Activated CD8-positive, alpha-beta T cell treated with anti-CD3 and anti-CD28 coated beads, Interleukin-2, amount 10 ng/mL, durations not matched to agents 7 days and 5 days (primary cell): ENCODE measurements at places on chromosomes 16 and 17.
A peak's percentile ranks its signal among the peaks of the same experiment; 100 is the strongest.

DNA sequence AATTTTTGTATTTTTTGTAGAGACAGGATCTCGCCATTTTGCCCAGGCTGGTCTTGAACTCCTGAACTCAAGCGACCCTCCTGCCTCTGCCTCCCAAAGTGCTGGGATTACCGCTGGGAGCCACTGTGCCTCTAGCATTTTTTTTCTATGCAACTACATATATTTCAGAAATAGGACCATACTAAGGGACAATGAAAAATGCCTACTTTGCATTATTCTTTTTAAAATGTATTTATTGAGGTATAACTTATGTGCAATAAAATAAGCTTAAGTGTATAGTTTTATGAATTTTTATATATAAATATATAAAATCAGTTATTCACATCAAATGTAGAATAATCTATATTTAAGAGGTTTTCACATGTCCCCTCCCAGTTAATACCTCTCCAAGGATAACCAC lies 38.1 kb downstream of the KATNIP start:
- no peak for DNase-seq

- no peak for DNase-seq
Measured at GRCh38 chr16:74902161-74902560, 82.8 kb downstream of the WDR59 start.

DNA sequence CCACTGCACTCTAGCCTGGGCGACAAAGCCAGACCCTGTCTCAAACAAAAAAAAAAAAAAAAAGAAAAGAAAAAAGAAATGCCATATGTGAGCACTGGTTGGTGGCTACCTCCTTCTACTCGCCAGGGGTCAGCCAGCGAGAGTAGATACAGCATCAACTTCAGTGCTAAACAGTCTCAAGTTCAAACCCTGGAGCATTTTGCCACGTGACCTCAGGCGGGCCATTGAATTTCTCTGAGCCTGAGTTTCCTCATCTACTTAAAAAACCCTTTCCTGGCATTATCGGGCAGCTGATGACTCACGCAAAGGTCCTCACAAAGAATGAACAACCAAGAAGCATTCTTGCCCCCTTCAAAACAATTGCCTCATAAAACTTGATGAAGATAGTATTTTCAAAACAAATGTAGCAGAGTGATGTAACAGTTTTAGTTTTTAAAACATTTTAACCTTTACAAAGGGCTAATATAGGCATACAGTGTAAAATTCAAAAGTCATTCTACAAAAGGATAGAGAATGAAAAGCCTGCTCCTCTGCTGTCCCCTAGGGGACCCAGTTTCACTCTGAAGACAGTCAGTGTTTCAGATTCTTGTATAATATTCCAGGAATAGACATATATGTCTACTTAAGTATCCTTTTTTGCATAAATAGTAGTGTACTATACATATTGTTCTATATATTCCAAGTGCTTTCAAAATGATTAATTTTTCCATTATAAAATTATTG lies 28.4 kb downstream of the DNAH2 start:
- no peak for DNase-seq

DNA sequence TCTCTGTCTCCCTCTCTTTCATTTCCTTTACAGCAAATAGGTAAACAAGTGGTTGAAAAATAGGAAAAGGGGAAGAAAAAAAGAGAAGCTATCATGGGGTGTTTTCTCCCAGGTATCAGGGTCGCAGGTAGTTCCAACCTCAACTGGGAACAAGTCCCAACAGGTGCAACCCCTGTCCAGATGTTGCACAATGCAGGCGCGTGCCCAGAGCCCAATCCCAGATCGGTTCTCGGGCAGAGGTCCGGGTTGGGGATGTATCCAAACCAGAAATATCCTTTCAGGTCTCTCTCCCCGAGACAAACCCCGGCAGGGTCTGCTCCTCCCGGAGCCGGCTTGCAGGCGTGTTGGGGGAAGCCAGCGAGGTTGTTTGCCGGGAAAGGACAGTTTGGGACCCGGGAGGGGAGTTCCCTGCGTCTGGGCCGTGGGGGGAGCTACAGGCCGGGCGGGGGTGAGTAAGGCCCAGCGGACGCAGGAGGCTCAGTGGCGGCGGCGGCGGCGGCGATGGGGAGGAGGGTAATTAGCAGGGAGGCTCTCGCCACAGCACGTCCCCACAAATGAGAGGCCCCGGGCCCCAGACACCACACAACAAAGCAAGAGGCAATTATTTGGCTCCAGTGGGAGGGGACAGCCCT lies 21.2 kb upstream of the SP6 start:
- DNase-seq = no peak

- DNase-seq = no peak
Measured at GRCh38 chr17:76003915-76004314, 3.3 kb downstream of the CDK3 start.

- no peak for DNase-seq
Measured at GRCh38 chr16:31861455-31861854, 12.2 kb upstream of the ZNF267 start.

DNA sequence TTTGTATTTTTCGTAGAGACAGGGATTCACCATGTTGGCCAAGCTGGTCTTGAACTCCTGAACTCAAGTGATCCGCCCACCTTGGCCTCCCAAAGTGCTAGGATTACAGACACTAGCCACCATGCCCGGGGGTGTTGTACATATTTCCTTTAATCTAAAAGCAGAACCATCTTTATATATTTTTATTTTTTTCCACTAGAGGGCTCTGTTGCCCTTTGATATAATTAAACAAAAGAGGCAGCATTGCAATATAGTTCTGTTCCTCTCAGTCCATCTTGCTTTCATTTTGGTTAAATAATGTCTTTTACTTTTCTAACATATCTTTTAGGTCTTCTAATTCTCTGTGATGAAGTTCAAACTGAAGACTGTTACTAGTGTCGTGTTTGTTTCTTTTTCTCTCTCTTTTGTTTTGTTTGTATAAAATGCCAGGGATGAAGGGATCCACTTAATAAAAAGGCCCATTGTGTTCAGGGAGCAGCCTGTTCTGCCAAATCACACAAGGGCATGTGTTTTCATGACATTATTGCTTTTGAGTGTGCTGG lies 23.4 kb downstream of the WWOX start:
- no peak for DNase-seq

DNA sequence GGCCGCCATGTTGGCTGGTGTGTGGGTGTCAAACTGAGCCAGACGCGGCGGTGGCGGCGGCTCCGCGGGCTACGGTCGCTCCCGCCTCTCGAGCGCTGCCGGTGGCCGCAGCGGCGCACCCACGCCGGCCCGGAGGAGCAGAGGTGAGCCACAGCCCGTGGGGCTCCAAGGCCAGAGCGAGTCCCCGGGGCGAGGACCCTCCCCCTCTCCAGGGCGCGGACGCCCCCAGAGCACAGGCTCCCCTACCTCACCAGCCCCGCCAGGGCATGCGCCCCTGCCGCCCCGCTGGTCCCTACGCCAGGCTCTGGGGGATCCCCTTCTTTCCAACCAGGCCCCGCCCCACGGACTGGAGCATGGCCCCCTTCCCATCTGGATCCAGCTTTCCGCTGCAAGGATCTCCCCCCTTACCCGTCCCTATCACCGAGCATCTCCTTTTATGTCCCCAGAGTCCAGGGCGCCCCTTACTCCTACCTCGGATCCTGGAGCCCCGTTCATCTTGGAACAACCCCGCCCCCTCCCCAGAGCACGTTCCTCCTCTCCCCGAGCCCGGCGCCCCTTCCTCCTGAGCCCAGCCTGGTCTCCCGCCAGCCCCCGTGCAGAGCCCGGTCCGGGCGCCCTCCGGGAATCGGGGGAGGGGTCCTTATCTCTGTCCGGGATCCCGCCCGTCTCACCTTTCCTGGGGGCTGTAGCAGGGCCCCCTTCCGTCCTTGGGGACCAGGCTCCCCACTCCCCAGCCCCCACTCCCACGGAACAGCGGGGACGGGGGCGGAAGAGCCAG lies 412 bp downstream of the EPN2 start:
- DNase-seq = no peak

GRCh38 chr16:81625544-81626153 lies 153.4 kb upstream of the PLCG2 start:
- no peak for DNase-seq

DNA sequence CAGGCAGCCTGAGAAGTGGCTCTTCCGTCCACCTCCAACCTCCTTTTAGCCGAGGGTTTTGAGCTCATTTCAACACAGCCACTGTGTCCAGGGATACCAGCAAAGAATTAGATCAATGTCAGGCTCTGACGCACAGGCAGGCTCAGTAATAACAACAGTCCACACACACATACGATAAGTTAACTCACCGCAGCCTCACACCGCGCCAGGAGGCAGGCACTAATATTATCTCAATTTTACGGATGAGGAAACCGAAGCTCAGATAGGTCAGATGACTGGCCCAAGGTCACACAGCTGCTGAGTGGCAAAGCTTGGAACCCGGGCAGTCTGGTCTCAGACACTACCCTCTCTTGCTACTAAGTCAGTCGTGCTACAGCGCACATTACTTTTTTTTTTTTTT lies 22.9 kb downstream of the ABR start:
- DNase-seq = no peak

DNA sequence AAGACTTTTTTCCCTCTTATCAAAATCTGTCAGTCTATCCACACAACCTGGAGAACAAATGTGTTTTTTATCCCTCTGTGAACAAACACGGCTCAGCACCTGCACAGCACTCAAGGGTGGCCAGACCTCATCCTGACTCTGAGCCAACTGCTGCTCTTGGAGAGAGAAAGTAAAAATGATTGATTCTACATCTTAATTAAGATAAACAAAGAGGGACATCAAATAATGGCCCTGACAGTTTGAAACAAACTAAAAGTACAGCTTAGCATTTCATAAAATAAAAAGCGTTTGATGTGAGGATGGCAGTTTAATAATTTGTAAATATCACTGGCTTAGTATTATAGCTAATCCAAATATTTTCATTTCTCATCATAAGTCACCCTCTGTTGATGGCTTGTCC lies 106.2 kb downstream of the SNX11 start:
- DNase-seq = no peak

- peak; percentile 37 for DNase-seq
Measured at GRCh38 chr17:67995570-67996263, 552 bp downstream of the C17orf58 start.

DNA sequence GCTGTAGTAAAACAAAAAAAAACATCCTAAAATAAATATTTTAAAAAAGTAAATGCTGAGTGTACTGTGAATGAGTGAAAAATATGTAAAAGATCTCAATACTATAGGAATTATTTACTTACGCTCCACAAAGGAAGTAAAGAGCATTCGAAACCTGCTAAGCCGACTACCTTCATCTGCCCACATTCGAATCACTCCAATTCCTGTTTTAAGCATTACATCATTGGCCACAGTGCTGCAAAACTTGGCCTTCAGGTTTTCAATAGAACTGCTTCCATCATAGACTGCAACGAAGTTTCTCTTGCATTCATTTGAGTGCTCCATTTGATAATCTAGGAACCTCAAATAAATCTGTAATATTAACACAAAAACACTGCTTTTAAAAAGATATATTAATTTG lies 34.4 kb downstream of the NETO2 start:
- no peak for DNase-seq

DNA sequence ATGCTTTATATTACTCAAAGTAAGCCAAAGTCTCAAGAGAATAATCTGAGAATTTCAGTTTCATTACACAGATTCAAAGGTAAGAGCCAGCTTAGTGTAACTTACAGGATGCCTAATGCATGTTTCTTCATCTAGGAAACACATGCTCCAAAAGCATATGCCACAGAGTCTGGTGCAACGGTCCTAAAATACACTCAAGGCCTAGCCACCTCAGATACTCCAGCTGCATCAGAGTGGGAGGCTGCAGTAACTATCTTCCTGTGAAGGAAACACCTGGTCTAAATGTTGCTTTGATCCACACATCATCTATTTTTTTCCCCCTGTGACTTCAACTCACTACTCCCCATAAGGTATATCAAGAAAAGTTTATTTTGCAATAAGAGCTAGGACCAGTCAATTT lies 51.6 kb upstream of the CORO6 start:
- DNase-seq = no peak

DNA sequence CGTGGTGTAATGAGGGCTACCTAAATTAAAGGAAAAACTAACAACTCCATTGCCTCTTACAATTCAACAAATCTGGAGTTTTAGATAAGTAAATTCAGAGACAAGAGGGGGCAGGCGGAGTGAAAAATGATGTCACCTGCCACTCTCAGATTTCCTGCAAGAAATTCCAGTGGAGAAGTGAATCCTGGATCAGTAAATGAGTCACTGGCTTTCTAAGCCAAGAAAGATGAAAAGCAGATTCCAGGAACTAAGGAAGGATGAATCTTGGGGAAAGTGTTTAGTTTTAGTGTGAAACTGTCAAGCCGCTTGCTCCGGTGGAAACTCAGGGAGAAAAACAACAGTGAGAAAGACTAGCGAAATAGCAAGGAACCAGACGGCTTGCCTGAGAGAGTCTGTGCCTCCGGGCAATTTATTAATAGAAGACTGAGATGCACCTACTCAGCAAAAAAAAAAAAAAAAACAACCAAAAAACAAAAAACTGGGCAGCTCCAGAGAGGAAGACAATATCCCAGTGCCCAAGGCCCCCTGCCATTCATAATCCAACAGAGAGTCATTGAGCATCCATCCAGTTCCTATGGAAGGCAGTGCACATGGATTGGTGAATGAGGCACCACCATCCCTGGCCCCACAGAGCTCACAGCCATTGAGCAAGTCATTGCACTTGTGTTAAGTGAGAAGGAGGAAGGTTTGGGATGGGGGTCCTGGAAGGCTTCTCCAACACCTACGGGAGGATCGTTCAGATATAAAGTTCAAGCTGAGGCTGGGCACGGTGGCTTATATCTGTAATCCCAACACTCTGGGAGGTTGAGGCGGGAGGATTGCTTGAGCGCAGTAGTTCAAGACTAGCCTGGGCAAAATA lies 12.1 kb upstream of the RIPOR1 start:
- DNase-seq = no peak

DNA sequence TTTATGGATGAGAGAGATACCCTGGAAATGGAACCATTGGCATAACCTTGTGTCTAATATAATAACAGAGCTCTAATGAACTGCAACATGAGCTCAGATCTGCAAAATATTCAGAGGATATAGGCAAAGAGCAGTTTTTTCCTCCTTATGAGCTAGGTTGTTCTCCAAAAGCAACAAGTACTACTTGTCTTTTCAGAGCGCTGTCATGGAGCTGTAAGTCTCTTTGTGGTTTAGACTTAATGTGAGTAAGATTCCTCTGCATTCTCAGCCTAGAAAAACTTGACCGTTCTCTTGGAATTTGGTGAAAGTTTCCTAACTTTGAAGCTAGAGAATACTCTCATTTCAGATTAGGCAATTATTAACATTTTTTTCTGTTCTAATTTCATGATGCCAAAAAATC lies 85.2 kb downstream of the FTO start:
- DNase-seq = no peak

GRCh38 chr16:83458612-83459011 lies 349.2 kb upstream of the HSBP1 start:
- DNase-seq = no peak
